ENCODE measurements at places on chromosomes 13 and 19.
A peak's percentile ranks its signal among the peaks of the same experiment; 100 is the strongest.

DNA sequence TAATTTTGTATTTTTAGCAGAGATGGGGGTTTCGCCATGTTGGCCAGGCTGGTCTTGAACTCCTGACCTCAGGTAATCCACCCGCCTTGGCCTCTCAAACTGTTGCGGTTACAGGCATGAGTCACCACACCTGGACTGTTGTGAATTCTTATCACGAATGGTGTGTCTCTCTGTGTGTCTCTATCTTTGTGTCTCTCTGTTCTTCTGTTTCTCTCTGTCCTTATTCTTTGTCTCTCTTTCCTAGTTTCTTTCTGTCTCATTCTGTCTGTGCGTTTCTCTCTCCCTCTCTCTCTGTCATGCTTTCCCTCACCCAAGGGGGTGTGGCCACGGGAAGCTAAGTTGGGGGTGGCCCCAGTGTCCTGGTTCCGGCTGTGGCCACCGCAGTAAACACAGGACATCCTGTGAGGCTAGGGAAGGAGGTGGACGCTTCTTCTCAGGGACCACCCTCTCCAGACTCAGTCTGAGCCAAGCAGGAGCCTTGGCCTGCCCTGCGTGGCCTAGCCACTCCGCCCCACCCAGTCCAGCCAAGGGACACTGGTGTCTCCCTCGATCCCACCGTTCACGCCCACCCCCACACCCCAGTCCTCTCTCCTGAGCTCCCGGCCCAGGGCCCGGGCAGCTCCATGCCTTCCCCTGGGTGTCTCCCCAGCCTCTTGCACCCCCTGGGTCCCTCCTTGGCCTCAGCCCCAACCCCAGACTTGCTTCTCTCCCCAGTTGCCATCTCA, 3.9 kb upstream of the PRX start:
- no peak for DNase-seq

DNA sequence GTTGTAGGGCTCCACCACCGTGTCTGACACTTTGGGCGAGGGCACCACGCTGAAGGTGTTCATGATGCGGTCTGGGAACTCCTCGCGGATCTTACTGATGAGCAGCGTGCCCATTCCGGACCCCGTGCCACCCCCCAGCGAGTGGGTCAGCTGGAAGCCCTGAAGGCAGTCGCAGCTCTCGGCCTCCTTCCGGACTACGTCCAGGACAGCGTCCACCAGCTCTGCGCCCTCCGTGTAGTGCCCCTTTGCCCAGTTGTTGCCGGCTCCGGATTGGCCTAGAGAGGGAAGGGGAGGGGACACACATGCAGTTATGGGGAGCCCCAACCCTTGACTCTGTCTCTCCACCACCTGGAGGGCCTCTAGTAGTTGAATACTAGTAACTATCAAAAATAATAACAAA, 6.2 kb downstream of the TUBB4A start:
- no peak for DNase-seq

- DNase-seq = no peak
Observed at GRCh38 chr13:111860231-111860552, 206.8 kb upstream of the SOX1 start.

- no peak for DNase-seq
Observed at GRCh38 chr19:4060621-4061177, 6.0 kb downstream of the ZBTB7A start.

DNA sequence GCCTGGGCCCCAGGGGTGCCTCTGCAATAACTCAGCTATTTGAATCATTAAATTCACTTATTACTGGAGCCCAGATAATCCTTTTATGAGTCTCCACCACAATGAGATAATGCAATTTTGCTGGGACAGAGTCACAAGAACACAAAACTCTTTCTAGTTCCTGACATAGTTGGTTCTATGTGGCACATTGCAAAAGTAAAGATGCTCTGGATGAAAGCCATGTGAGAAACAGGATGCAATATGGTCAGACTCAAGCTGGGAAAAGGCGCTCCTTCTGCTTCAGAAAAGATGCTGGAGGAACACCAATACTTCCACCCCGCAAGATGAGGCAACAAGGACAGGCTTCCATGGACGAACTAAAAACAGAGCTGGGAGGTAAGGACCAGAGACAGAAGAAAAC, 5.7 kb downstream of the ANKRD27 start:
- no peak for DNase-seq

GRCh38 chr19:52735734-52736133, 890 bp upstream of the ZNF611 start:
- DNase-seq = no peak

GRCh38 chr19:45638930-45639729, at the start of gene EML2:
EML2 (minus strand) TSS chr19:45639397; CDS start chr19:45639376, 21 bp downstream.
- peak; percentile 38 for DNase-seq

- no peak for DNase-seq
Observed at GRCh38 chr13:111399334-111399733, 78.9 kb downstream of the TEX29 start.

- DNase-seq = no peak
Observed at GRCh38 chr13:29582171-29582570, 13.3 kb downstream of the SLC7A1 start.

DNA sequence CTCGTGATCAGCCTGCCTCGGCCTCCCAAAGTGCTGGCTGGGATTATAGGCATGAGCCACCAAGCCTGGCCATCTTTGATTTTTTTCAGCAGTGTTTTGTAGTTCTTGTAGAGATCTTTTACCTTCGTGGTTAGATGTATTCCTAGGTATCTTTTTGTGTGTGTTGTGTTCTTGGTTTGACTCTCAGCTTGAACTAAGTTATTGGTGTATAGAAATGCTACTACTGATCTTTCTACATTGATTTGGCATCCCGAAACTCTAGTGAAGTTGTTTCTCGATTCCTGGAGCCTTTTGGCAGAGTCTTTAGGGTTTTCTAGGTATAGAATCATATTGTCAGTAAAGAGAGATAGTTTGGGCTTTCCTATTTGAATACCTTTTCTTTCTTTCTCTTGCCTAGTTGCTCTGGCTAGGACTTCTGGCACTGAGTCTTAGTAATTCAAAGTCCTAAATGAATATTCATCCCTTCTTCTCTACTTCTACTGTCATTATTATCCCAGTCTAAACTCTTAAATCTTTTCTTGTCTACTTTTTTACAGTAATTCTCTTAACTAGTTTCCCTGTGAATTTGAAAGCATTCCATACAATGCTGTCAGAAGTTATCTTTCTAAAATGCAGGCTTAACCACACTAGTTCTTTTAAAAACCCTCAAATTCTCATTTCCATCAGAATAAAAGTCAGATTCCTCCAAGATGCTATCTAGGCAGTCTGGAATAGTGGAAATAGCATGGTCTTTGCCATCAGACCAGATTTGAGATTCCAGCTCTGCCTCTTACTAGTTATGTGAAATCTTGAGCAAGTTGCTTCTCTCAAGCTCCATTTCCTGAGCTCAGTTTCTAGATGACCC, 7.0 kb downstream of the GPR18 start:
- DNase-seq = no peak

DNA sequence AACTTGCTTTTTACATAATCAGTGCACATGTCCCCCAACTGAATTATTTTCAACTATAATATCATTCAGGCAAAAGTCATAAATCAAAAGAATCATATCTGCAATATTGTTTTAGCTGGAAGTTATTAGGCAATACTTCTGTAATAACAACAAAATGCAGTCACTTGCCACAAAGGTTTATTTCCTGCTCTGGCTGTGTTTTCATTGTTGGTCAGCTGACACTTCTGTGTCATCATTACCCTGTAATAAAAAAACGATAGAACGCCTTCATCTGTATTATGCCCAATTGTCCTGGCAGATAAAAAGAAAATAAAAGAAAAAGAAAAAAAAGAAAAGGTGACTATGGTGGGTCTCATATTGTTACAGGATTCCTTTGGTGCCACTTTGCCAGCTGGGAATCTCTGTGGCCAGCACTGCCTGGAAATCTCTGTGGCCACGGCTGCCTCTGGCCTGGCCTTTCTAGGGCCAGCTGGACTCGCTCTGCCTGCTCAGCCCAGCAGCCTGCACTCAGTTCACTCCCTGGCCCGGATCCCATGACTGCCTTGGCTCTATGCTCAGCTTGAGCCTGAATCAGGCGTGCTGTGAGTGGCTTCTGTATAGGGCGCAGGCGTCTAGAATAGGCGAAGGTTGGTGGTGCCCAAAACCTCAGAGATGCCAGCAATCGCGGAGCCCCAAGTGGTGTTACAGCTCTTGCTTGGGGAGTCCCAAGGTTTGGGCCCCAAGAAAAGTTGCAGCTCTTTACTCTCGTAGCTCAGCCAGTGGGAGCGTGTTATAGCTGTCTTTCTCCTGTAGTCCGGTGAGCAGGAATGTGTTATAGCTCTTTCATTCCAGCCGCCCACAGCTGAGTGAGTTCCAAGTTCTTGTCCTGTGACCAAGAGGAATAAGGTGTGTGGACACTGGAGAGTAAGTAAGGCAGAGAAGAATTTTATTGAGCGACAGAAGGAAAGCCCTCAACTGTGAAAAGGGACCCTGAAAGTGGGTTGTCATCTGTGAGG, 1227.1 kb downstream of the SLITRK1 start:
- no peak for DNase-seq

DNA sequence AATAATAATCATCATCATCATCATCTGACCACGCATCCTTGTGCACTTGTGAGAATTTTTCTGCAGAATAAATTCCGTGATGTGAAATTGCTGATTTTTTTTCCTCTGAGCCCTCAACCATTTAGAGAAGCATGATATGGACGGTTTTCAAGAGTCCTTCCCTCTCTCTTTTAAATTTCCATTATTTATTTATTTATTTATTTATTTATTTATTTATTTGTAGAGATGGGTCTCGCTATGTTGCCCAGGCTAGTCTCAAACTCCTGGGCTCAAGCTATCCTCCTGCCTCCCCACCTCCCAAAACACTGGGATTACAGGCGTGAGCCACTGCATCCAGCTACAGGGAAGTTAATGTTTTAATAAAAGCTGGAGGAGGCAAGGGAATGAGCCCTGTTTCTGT, 39.6 kb downstream of the CACNA1A start:
- DNase-seq = no peak

DNA sequence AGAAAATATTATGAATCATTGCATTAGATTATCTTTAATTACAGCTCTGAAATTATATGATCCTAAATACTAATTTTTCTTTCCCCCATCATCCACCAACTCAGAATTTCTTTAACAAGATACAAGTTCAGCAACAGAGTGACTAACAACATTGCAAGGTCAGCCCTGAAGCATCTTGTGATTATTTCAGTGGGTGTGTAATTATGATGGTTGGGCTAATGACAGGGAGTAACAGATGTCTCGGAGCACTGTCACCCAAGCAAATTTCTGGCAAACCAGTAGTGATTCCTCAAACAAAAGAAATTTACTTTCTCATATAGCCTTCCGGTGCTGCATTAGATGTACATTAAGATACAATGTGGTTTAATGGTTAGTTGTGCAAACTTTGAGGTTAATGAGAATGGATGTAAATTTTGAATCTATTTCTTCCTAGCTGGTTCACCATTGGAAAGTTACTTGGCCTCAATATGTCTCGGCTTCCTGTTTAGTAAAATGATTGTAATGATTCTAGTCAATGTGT, 238.9 kb downstream of the ITGBL1 start:
- DNase-seq = no peak

DNA sequence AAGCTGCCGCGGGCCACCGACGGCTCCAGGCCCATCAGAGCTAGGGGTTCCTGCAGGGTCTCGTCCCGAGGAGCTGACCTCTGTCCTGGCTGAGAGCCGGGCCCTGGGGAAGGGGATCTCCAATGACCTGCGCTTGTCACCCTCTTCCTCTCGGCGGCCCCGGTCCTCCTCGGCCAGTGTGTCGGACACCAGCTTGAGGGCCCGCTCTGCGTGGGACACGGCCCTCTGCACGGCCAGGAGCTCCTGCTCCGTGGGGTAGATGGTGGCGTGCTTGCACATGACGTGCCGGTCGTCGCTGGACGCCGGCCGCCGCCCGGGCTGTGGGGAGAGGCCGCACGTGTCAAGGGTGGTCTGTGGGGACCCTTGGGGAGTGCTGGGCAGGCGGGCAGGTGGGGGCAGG, 32.7 kb upstream of the MATK start:
- no peak for DNase-seq

DNA sequence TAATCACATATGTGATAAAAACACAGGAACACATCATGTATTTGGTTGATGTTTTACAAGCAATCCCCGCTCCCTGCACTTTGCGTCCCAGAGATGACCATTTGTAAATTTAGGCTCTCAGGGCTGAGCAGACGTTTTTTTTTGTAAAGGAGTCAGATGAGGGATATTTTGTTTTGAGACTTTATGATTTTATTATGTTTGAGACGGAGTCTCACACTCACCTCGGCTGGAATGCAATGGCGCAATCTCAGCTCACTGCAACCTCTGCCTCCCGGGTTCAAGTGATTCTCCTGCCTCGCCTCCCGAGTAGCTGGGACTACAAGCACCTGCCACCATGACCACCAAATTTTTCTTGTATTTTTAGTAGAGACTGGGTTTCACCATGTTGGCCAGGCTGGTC, 1.4 kb downstream of the TLE6 start:
- no peak for DNase-seq

GRCh38 chr13:95713651-95714050, 36.7 kb downstream of the DNAJC3 start:
- DNase-seq = no peak

DNA sequence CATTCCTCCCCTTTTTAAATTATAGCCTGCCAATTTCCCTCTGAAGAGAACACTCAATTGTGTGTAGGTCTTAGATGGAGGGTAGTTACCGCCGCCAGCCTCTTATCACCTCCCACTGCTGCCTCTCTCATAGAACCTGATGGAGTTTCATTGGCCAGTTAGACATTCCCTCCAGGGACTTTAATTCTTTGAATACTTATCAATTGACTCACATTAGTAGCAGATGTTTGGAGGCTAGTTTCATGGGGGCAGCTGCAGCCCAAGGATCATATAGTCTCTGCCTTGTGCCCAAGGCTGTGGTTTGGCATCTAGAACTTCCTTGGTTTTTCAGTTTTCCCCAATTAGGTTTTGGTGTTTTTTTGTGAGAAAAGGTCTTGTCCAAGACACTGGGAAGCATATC, 318.9 kb upstream of the HTR2A start:
- DNase-seq = no peak

DNA sequence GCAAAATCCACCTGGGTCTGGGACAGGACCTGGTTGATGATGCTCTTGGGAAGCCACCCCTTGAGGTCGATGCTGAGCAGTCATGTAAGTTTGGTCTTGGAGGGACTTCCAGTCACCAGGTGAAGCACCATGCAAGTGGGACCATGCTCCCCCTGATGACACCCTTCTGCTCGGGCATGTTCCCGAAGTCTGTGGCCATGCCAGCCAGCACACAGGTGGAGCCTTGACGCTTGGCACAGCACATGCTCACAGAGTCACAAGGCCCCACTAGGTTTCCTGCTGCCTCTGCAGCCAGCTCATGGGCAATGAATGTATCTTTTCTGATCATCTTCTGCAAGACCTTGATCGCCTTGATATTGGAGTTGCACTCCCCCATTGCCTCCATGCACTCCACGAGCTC, 1920.2 kb downstream of the PCDH9 start:
- DNase-seq = no peak

- DNase-seq = no peak
Observed at GRCh38 chr13:106723036-106723435, 155.1 kb upstream of the ARGLU1 start.

DNA sequence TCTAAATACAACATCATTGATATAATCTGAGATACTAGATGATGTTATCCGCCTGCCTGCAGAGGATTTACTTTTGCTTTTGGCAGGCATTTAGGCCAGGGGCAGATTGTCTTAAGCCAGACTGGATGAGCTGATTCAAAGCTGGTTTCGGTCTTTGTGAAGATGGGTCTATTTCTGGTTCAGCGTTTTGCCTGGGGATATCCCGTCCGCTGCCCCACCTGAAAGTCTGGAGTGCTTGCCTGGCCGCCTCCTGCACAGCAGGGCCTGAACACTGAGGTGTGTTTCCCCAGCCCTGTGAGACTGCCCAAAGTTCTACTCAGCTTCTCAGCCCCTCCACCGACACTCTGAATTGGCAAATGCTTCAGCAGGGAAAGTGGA, 149.7 kb downstream of the KATNAL1 start:
- DNase-seq = no peak

GRCh38 chr19:29815231-29815630, 3.4 kb downstream of the CCNE1 start:
- no peak for DNase-seq
